ENCODE measurements at places on chromosomes 16 and 17. TPM values are rescaled to one million over a fixed set of nuclear protein-coding genes. Genes with fewer than 3 reads are reported as not detected.

- H3K36me3 ChIP-seq, result peaks cover 29% of the 10 kb centered on the region
- peak overlapping the region; percentile 95 for H3K27ac ChIP-seq
- peak overlapping the region; percentile 86 for H3K4me3 ChIP-seq
- H3K4me1 ChIP-seq, result peaks cover 10% of the 10 kb centered on the region
- no peak for DNase-seq
- H3K27me3 ChIP-seq, result no peaks in the 10 kb centered on the region
Measured at GRCh38 chr17:82449883-82450356, 632 bp downstream of the CYBC1 start.

- H3K36me3 ChIP-seq, result no peaks in the 10 kb centered on the region
- no peak overlapping the region for H3K4me3 ChIP-seq
- peaks cover 3% of the 10 kb centered on the region for H3K4me1 ChIP-seq
- DNase-seq, result no peak
- no peaks in the 10 kb centered on the region for H3K27me3 ChIP-seq
Measured at GRCh38 chr16:78372277-78372676, 272.8 kb downstream of the WWOX start.

The HASPIN gene
- total RNA-seq, result 9.1 TPM

The ADAM11 gene
- 0.33 TPM for total RNA-seq

Data from thymus (tissue), 14 donors.